ENCODE measurements at places on chromosomes 11 and 22. TPM values are rescaled to one million over a fixed set of nuclear protein-coding genes. Genes with fewer than 3 reads are reported as not detected.

PRR14L gene
- 20.5 TPM for polyA plus RNA-seq

FOLR1 gene
- 4.7 TPM for polyA plus RNA-seq

GVQW3 gene
- polyA plus RNA-seq, result 11.9 TPM

PHF21B gene
- polyA plus RNA-seq, result 11.9 TPM

MMP1 gene
- not detected for polyA plus RNA-seq

TOB2 gene
- 43.7 TPM for polyA plus RNA-seq

C11orf86 gene
- 0.29 TPM for polyA plus RNA-seq

KDM4E gene
- polyA plus RNA-seq, result 0.11 TPM

OR8H1 gene
- not detected for polyA plus RNA-seq

CRACR2B gene
- polyA plus RNA-seq, result 12.1 TPM

CNGA4 gene
- 0.78 TPM for polyA plus RNA-seq

KRTAP5-10 gene
- 0.24 TPM for polyA plus RNA-seq

MS4A15 gene
- polyA plus RNA-seq, result not detected

CDK2AP2 gene
- 51.1 TPM for polyA plus RNA-seq

PIH1D2 gene
- polyA plus RNA-seq, result 9.3 TPM

USH1C gene
- 3.3 TPM for polyA plus RNA-seq

KCNK4 gene
- polyA plus RNA-seq, result 7.8 TPM

SCO2 gene
- 6.0 TPM for polyA plus RNA-seq

PRAME gene
- 0.17 TPM for polyA plus RNA-seq

PLAAT2 gene
- 0.72 TPM for polyA plus RNA-seq

BBOX1 gene
- polyA plus RNA-seq, result 36.3 TPM

PANX2 gene
- polyA plus RNA-seq, result 18.3 TPM

CD248 gene
- 44.0 TPM for polyA plus RNA-seq

PARVA gene
- polyA plus RNA-seq, result 36.3 TPM

PKDREJ gene
- polyA plus RNA-seq, result 0.30 TPM

CHRM1 gene
- 3.1 TPM for polyA plus RNA-seq

RIMBP3B gene
- polyA plus RNA-seq, result not detected

PDE2A gene
- 17.5 TPM for polyA plus RNA-seq

TMEM151A gene
- polyA plus RNA-seq, result 50.9 TPM
